Transverse colon (tissue), 4 donors: ENCODE measurements at places on chromosomes 11 and 22.

GRCh38 chr11:72112978-72113808 lies 698 bp upstream of the ANAPC15 start:
- H3K27ac ChIP-seq = peak overlapping the region; percentile 95
- H3K27me3 ChIP-seq = no peaks in the 10 kb centered on the region
- H3K36me3 ChIP-seq = no peaks in the 10 kb centered on the region
- no peak for DNase-seq
- H3K4me1 ChIP-seq = no peaks in the 10 kb centered on the region

DNA sequence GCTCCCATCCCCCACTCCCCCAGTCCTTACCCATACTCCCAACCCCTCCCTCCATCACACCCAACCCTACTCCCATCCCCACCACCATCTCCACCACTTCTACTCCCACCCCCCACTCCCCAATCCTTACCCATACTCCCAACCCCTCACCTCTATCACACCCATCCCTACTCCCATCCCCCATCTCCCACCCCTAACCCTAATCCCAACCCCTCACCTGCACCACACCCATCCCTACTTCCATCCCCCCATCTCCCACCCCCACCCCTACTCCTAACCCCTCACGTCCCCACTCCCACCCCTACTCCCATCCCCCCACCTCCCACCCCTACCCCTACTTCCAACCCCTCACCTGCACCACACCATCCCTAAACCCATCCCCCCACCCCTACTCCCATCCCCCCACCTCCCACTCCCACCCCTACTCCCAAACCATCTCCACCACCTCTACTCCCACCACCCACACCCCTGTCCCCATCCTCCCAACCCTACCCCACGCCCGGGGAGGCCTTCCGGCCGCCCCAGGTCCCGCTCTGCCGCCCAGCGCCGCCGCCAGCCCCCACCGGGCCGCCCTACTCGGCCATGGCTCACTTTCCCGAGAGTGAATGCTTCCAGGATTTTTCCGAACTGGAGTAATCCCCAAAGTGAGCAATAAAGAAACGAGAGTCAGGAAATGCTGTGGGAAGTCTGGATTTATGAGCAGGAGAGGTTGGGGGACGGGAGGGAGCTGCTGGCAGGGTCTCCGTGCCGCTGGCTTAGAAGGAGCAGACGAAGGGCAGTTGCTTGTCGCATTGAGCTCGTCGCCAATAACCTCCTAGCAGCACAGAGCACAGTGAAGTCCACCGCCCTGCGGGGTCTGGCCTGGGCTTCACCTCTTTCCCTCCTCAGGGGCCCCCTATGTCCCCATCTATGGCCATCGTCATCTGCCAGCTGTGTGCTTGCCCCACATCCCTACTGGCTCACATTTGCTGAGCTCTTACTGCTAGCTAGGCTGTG lies 4.6 kb downstream of the PRG3 start:
- no peak overlapping the region for H3K4me3 ChIP-seq
- no peak overlapping the region for H3K27ac ChIP-seq
- no peaks in the 10 kb centered on the region for H3K4me1 ChIP-seq
- H3K27me3 ChIP-seq = no peaks in the 10 kb centered on the region
- no peaks in the 10 kb centered on the region for H3K36me3 ChIP-seq

GRCh38 chr11:34427186-34427805 lies 11.4 kb upstream of the CAT start:
- no peaks in the 10 kb centered on the region for H3K4me1 ChIP-seq
- no peak overlapping the region for H3K27ac ChIP-seq
- H3K4me3 ChIP-seq = no peak overlapping the region

DNA sequence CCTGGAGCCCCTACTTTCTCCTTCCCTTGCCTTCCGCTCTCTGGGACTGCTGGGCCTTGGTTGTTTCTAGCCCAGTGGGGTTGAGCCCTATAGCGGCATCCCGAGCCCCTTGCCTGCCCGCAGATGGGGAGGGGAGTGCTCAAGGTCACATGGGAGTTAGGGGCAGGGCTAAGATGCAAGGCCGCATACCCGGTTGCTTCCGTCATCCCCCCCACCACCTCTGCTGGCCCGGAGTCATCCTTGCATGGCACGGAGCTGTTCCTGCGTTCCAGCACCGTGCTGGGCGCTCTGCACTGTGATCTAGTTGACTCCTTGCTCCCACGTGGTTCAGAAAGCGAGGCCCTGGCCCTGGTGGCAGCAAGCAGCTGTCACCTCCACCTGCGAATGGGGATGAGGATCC lies 18.0 kb downstream of the FLRT1 start:
- no peaks in the 10 kb centered on the region for H3K27me3 ChIP-seq
- no peak overlapping the region for H3K27ac ChIP-seq
- no peaks in the 10 kb centered on the region for H3K36me3 ChIP-seq

DNA sequence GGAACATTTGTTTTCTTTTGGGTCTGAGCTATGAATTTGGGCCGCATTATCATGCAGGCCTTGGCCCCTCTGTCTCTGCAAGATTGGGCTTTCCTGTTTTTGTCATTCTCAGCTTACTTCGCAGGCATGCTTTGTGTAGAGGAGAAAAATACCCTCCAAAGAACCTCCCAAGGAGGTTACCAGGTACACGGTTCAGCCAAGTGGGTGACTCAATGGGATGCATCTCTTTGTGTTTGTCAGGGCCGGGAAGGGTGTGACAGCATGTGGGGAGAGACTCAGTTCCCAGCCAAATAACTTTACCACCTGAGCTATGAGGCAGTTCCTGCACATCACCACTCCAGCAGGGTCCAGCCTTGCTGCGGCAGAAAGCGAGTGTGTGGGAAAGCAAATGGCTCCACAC lies 47.8 kb upstream of the CLDN5 start:
- H3K4me1 ChIP-seq = no peaks in the 10 kb centered on the region
- no peak for DNase-seq
- H3K4me3 ChIP-seq = no peak overlapping the region
- H3K27ac ChIP-seq = no peak overlapping the region
- H3K27me3 ChIP-seq = no peaks in the 10 kb centered on the region
